Stimulated activated CD8-positive, alpha-beta memory T cell treated with anti-CD3 and anti-CD28 coated beads, Interleukin-4, amount 100 ng/mL, for 24 hours (primary cell): ENCODE measurements at places on chromosomes 6 and 20.

DNA sequence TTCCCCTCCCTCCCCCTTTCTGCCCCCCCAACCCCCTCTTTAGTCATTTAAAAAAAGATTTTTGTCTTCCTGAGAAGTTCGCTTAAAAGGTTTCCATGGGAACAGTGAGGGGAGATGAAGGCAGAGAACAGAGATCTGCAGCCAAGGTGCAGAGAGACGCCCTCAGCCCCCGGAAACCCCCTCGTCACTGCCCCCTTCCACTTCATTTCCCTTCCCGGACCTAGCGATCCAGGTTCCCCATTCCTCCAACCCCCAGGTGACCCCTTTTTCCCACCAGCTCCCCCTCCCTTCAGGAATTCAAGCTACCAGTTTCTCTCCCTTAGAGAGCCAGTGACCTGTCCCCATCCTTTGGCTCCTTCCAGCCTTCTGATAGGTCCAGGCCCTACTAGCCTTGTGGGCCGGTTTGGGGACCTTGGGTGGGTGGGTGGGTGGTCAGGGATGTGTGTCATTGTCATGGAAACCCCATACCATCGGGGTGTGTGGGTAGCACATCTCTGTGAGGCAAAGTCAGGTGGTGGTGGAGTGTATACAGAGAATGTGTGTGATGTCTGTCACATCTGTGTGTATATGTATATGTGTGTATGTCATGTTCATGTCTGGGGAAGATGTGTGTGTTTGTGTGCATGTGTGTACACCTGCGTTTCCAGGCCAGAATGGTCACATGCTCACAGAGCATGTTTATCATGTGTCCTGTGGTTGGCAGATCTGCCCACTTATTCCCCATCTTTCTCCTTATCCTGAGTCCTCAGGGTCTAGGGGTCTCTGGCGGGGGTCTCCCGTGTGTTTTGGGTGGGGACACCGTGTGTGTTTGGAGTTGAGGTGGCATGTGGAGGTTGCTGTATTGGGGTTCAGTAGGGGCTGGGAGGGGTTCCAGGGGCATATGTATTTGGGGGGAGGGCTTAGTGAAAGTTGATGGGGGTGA, 7.0 kb downstream of the SYNGAP1 start:
- no peak for DNase-seq

DNA sequence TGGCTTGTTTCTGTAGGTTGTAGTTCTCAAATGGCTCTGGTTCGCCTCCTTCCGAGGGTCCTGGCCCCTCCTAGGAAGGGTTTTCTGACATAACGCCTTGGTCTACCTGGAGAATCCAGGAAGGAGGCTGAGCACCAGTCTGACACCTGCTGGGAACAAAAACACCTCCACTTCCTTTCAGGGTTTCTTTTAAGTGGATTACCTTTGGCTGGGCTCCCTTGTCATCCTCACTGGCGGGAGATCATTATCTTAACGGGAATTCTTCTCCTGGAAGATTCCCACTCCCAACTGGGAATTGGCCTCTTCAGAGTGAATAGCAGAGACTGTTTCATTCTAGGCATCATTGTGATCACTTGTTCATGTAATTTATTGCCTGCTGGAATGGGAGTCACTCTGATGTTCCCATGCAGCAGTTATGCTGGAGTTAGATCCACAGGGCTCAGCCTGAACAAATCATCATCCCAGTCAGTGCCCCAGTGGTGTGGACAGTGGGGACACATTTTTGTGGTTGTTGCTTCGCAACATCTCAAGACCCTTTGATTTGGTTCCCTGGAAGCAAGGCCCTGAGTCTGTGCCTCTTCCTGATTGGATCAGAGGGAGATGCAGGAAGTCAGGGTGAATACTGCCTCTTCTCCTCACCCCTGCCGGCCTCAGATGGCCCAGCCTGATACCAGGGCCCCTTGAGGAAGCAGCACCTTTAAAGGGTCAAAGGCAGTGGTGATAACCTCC, 49.1 kb downstream of the LYRM2 start:
- no peak for DNase-seq

DNA sequence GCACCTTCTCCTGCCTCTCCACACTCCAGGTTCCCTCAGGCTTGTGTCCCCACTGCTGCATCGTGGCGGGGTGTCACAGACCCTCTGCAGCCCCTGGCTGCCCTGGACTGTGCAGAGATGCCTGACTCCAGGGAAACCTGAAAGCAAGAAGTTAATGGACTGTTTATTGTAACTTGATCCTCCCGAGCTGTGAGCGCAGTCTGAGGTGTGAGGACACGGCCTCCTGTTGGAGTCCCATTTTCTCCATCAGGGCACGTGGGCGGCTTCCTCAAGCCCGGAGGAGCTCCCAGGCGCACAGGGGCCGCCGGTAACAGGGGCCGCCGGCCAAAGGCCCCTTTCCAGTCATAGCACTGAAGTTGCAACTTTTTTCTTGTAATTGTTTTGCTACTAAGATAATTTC, 16.9 kb downstream of the RBM38 start:
- DNase-seq: no peak

DNA sequence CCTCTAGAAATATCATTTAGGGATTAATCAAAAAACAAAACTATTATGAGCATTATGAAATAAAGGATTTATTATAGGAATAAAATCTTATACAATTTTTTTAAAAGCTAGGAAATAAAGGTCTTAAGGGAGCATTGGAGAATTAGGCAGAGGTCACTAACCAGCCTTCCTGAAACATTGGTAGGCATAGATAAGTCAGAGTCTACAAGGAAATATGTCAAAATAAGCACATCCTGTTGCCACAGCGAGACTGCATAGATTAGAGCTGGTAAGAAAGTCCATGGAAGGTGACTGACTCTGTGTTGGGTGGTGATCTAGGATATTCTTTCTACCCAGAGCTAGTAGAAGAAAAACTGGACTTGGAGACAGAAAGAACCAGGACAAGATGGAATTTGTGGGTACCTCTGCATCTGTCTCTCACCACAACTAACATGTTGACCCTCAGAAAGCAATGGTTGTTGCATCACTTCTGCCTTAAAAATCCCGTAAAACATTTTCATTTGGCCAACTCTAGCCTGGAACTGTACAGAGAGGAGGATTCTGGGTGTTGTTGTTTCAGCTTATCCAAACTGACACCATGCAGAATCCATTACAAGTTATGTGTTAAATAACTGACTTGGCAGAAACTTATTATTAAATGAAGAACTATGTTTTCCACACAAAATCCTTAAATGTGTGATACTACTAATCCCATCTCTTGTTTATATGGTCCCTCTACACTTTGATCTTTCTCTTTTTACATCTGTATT, 77.1 kb downstream of the FBXO5 start:
- DNase-seq: no peak

DNA sequence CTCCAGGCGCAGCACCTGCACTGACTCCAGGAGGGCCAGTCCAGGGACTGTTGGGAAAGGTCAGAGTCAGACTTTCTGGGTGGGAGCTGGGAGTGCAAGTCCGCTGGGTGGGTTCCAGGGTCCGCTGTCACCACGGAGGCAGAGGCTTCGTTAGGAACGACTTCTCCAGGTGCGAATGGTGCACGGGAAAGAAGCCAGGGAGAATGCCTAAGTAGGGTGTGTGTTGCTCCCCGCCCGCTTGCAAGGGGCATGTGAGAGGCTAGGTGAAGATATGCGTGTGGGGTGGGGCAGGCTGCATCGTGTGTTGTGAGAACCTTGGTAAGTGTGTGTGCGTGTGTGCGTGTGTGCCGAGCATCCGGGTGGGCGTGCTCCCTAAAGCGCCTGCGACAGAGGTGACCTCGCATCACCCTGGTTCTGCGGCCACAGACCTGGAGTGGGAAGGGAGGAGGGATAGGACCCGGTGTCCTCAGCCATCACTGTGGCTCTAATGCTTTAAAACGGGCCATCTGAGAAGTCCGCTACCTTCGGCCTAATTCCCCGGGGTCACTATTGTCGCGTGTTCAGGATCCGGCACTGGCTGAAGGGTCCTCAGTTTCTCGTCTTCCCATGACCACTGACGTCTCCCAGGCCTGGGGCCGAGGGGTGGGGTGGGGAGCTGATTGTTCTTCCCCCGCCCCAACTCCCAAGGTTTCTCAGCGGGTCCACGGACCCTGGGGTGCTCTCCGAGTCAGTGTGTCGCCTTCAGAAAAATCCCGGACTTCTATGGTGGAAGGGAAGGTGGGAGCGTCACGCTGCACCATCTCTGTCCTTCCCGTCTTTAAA, 6.1 kb downstream of the SLC32A1 start:
- DNase-seq: no peak

DNA sequence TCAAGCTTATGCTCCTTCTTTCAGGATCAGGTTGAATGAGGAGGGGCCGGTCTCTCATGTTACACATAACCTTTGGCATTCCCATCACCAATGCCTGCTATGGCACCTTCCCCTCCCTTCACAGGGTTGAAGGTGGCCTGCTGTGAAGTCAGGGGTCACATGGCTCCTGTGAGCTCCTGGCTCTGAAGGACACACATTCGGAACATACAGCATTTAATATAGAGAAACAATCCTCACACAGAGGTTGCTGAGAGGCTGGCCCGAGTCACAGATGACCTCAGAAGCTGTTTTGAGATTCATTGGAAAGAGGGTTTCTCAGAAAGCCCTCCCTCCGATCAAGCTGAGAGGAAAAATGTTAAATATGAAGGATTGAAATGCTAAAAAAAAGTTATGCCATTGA, 82.1 kb downstream of the PSMG4 start:
- no peak for DNase-seq

GRCh38 chr6:170193326-170193821, 97.5 kb downstream of the DLL1 start:
- DNase-seq: no peak

GRCh38 chr6:165010556-165011535, 298.6 kb downstream of the C6orf118 start:
- no peak for DNase-seq

- no peak for DNase-seq
These were observed 26.8 kb downstream of the TMEM181 start for GRCh38 chr6:158586652-158587051.

- no peak for DNase-seq
These were observed 88.9 kb upstream of the ELOVL5 start for GRCh38 chr6:53437557-53438202.

DNA sequence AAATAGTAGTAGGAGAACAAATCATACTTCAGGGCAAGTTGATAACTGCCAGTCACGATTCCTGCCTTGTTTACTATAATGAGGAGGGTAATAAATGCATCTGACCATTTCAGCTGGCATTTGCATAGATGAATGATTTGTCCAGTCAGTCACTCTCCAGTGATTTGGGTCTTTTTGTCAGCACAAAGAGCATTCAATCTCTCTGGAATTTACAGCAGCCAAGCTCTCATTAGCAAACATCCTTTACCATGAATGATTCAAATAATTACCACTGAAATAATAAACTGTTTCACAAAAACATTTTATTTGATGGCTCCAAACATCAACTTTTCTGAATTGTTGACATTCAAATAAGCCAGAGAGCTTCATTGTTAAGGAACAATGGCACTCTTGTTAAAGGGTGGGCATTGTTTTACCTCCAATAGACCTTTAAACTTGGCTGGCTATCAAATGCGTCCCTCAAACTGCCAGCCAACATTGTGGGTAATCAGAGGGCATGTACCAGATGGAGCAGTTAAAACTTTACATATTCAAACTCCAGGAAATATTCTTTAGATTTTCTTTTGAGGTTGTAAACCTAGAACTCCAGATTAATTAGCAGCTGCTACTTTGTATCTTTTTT, 30.0 kb upstream of the FBXL4 start:
- DNase-seq: no peak

- DNase-seq: no peak
These were observed 56.4 kb upstream of the GPR31 start for GRCh38 chr6:167214206-167214605.

DNA sequence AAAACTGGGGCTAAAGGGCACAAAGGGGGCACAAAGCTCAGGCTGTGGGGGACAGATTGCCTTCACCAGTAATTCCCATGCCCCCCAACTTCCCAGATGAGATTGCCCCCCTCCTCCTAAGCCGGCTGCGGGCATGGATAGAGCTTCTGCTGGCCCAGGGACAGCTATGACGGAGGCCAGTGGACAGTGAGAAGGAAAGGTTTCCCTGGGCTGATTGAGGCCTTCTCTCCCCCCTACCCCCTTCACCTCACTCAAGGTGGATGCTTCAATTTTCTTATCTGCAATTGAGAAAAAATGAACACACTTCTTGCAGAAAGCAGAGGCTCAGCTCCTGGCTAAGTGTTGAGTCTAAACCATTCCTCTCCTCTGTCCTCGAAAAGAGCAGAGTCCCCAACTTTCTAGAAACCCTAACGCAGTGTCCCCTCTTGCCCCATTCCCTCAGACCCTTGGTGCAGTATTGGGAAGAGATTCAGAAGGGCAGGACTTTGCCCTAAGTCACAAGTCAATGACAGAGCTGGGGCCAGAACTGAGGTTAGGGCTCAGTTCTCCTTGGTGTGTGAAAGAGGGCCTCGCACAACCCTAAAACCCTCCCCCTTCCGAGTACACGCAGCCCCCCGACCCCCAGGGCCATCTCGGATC, 808 bp downstream of the SDC4 start:
- DNase-seq: no peak

- DNase-seq: no peak
These were observed 789.3 kb downstream of the FRK start for GRCh38 chr6:115271434-115271833.

GRCh38 chr6:98467902-98468301, 366.5 kb upstream of the POU3F2 start:
- DNase-seq: no peak

DNA sequence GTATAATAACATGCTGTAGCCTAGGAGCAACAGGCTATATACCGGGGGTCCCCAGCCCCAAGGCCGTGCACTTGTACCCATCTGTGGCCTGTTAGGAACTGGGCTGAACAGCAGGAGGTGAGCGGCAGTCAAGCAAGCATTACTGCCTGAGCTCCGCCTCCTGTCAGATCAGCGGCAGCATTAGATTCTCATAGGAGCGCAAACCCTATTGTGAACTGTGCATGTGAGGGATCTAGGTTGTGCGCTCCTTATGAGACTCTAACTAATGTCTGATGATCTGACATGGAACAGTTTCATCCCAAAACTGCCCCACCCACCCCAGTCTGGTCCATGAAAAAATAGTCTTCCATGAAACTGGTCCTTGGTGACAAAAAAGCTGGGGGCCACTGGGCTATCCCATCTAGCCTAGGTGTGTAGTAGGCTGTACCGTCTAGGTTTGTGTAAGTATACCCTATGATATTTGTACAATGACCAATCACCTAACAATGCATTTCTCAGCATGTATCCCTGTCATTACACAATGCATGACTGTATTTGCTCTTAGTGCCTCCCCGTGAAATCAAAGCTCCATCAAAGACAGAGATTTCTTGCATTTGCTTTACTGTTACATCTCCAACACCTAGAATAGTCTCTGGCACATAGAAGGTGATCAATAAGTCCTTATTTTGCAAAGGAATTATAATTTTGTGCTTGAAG, 30.8 kb downstream of the NHSL1 start:
- no peak for DNase-seq

DNA sequence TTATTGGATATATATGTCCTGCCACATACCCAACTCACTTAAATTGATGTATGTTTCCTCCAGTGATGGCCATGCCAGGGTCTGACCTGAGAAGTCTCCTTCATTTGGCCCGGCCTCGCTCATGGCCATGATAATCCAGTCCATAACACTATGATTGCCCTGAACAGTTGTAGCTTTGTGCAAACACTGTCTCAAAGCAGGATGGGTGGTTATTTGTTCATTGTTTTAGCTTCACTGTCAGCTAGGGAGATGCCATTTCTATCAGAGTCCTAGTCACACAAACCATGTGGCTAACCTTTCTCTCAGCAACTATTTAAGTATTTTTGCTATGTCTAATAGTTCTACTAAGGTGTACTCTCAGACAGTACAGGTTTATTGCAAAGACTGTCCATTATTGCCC, 47.6 kb upstream of the ZNF337 start:
- DNase-seq: no peak
